ENCODE measurements at places on chromosomes 11 and 22.

- DNase-seq = no peak
These were observed 40.5 kb downstream of the MICAL2 start for GRCh38 chr11:12150831-12151382.

GRCh38 chr22:42198226-42198625, 67.6 kb upstream of the CYP2D6 start:
- no peak for DNase-seq

DNA sequence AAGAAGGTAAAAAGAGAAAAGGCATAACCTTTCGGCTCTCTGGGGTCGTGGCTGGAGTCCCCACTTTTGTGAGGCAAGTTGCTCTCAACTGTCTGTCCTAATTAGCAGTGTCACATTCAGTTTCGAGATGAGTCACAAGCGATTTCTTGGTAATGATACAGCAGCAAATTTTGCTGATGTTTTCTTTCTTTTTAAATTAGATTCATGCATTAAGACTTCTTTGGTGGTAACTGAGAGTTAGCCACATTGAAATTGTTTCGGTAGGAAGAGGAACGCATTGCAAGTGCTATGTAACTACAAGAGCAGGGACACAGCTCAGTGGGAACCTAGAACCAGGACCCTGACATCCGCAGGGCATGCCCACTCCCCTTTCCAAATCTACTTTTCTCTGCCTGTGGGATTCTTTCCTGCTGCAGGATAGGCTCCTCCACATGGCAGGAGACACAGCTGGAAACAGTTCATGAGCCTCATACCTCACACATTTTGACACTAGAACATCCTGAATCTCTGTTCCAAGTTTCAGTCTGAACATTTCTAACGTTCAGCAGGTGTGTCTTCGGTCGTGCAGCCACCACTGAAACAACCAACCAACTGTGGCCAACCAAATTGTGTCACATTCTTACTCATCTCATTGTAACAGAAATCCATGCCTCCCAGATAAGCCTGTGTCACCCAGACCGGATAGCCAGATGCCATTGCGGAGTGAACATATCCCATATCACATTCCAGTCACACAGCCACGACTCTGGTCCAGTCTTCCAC, 987.6 kb downstream of the NTM start:
- DNase-seq = no peak

GRCh38 chr22:23058063-23058462, 12.3 kb upstream of the GNAZ start:
- DNase-seq = no peak

DNA sequence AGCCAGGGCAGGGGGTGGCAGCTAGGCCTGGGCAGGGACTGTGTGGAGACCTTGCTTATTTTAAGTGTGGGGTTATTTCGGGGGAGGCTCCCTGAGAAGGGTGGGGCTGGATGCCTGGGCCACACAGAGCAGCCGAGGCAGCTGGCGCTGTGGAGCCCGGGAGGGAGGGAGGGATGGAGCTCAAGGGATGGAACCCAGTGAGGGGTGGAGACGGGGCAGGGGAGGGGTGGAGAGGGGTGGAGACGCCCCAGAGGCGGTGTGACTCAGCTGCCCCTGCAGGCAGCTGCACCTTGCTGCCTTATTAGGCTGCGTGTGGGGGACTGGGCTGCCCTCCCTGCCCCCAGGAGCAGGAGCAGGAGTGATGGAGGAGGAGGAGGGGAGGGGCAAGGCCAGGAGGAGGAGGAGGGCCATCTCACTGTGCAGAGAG, 9.8 kb upstream of the TSSC4 start:
- DNase-seq = peak; percentile 80

- no peak for DNase-seq
These were observed 7.8 kb upstream of the P4HA3 start for GRCh38 chr11:74319139-74319816.

DNA sequence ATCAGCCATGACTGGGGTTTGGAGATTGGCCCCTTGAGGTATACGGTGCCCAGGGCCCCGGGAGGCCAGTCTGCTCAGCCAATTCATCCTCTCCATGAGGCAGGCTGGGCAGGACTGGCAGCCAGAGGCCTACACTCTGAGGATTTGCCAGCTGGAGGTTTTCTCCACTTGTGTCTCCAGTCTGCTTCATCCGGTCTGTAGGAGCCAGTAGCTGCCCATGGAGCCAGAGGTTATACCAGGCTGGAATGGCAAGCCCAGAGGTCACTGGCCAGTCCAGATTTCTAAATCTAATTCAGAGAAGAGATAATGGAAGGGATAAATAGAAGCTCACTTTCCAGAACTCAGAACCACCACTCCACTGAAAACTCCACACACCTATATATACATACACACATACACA, 10.0 kb downstream of the FHIP1B start:
- no peak for DNase-seq

- DNase-seq = peak; percentile 83
These were observed at the start of gene MAPK8IP1 for GRCh38 chr11:45885274-45885920. Gene MAPK8IP1 (plus strand): TSS chr11:45885651. CDS start chr11:45885821, 170 bp downstream.

DNA sequence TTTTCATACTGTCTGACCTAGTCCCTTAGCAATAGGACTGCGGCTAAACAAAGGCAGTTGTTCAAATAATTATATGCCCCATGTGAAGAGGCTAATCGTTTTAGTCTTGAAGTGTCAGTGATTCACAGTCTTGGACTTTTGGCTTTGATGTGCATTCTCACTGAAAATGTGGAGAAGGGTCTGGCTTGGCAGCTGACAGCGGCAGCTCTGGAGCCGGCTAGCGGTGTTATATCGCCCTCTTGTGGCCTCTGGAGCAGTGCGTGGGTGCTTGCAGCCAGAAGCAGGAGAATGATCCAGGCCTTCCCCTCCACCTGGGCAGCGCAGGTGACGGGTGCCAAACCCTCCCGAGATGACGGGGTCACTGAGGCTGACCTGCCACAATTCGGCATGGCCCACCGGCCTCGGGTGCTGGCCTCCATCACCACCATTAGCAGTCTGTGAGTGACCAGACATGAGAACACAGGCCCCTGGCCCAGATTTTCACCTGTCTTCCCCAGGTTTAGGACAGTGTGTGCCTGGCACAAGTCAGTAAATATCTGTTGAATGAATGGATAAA, 90.3 kb upstream of the PITPNB start:
- DNase-seq = peak; percentile 88

DNA sequence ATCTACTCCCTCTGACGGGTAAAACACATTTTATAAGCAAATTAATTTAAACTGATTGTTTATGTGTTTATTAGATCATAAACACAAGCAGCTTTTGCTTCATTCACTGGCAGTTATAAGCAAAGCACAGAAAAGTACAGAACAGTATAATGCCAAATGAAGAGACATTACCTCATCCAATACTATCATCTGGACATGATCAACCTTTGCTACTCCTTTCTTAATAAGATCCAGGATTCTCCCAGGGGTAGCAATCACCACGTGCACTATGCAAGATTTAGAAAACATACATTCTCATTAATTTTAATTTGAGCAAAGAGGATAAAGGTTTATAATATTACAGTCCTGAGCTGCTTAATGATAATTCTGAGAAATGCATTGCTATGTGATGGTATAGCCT, 27.9 kb downstream of the DDX6 start:
- DNase-seq = no peak

DNA sequence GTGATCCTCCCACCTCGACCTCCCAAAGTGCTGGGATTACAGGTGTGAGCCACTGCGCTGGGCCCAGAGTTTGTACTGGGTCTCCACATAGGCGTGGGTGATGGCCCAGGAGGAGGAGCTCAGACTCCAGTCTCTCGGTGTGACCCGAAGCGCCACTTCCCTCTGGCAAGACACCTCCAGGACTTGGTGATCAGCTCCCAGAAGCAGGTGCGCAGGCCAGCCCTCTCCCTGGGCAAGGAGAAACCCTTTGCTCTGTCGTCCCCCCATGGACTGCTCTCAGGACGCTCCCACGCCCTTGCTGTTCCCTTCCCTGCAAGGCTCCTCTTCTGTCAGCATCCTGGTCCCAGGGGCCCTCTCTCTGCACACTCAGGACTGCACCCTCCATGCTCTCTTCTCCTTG, 5.5 kb upstream of the YPEL1 start:
- DNase-seq = no peak

DNA sequence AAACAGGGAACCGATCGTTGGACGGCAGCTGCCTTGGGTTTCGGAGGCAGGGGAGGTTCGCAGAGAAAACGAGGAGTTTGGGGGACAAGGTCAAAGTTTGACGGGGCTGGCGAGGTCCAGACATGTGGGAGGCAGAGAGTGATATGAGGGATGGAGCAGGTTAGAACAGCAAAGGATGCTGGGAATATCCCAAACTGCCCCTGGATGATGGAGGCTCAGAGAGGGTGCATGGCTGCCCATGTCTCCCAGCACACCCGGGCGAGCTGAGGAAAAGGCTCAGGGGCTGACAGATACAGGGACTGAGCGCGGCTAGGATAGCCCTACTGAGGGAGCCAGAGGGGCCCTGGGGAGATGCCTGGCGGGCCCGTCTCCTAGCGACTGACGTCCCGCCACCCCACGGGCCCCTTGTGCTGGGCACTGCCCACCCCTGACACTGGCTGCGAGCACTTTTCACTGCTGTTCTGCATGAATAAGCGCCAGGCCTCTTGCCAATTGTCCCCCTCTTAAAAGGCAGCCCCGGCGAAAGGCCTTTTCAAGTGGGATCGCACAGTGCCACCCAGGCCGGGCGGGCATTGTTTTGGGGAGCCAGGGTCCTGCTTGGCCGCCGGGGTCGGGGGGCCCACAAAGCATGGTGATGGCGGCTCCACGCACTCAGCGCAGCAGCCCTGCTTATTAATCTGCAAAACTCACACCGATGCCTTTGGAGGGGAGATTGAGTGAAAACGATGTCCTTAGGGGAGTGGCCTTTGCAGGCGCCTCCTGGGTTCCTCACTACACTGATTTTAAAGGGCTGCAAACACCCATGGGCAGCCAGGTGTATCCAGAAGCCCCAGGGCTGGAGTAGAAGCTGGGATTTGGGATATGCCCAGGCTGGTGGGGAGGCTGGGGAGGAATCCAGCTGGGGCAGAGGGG, 90.0 kb upstream of the LINC01488 start:
- DNase-seq = no peak

- DNase-seq = no peak
These were observed 2.6 kb downstream of the TRABD start for GRCh38 chr22:50188356-50188755.

DNA sequence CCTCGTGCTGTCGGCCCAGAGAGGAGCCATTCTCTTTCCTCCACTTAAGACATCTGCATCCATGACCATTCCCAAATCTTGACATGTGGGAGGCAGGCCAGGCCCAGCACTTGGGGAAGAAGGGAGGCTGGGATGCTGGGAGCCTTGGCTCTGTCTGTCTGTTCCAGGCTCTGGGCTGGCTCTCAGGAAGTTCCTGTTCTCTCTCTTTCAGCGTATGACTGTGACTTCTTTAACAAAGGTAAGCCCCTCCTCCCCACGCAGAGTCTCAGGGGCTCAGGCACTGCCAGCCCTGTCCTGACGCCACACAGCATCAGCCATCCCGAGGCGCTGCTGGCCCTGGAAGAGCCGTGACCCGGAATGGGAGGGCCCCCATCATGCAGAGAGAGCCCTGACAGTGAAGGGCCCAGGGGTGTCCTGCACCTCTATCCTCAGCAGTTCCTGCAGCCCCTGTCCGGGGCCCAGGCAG, 52.4 kb downstream of the OTOG start:
- DNase-seq = no peak

DNA sequence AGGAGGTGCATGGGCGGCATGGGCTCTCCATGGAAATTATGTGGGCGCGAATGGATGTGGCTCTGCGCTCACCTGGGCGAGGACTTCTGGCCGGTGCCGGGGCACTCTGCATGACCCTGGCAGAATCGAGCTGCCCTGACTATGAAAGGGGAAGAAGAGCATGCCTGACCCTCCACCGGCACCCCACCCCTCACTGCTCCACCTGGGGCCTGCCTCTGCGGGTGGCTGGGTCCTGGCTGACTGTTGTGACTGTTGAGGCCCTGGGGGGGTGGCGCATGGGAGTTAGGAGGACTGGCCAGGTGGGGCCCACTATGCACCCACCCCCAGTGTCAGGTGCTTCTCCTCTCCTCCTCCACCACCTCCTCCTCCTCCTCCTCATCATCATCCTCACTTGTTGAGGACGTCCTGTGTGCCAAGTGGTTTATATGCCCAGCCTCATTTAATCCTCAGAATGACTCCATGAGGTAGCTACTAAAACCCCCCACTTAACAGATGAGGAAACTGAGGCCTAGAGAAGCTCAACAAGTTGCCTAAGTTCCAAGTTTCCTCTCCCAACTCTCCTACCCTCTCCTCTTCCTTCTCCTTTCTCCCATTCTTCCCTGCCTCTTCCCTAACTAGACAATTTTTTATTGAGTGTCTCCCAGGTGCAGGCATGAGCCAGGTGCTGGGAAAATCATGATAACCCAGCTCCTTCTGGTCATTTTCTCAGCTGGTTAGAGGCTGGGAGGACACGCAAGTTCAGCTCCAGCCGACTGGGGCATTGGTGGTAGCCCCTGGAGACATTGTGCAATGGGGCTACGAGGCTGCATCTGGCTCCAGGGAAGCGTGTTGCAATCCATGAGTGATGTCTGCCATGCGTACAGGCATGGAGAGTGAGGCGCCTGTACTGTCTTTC, 2.3 kb downstream of the MYEOV start:
- DNase-seq = no peak

GRCh38 chr11:102254047-102254446, 63.2 kb upstream of the BIRC3 start:
- peak; percentile 42 for DNase-seq

GRCh38 chr22:27433099-27433498, 368.5 kb downstream of the MN1 start:
- no peak for DNase-seq

GRCh38 chr11:47995360-47995769, 15.0 kb downstream of the PTPRJ start:
- no peak for DNase-seq

DNA sequence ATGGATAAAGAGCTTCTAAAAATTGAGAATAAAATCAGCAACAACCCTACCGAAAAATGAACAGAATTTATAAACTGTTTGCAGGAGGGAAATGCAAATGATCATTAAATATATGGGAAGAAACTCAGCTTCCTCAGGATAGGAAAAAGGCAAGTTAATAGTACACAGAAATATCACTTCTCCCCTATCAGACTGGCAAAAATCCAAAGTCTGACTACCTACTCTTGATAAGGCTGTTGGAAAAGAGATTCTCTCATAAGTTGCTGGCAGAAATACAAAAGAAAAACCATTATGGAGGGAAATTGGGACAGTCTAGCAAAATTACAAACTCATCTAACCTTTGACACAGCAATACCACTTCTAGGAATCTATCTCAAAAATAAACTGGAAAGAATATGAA, 100.9 kb upstream of the LDLRAD3 start:
- no peak for DNase-seq

- no peak for DNase-seq
These were observed 87.9 kb downstream of the ALX4 start for GRCh38 chr11:44221992-44222391.
